ENCODE measurements at places on chromosomes 4 and X. TPM values are rescaled to one million over a fixed set of nuclear protein-coding genes. Genes with fewer than 3 reads are reported as not detected.

- DNase-seq, result no peak
Observed at GRCh38 chr4:47972181-47972580, 44.3 kb downstream of the CNGA1 start.

- DNase-seq, result no peak
Observed at GRCh38 chr4:2390146-2390545, 28.3 kb downstream of the ZFYVE28 start.

GRCh38 chr4:164802301-164802901 is 48.5 kb downstream of the SMIM31 start:
- DNase-seq, result no peak

DNA sequence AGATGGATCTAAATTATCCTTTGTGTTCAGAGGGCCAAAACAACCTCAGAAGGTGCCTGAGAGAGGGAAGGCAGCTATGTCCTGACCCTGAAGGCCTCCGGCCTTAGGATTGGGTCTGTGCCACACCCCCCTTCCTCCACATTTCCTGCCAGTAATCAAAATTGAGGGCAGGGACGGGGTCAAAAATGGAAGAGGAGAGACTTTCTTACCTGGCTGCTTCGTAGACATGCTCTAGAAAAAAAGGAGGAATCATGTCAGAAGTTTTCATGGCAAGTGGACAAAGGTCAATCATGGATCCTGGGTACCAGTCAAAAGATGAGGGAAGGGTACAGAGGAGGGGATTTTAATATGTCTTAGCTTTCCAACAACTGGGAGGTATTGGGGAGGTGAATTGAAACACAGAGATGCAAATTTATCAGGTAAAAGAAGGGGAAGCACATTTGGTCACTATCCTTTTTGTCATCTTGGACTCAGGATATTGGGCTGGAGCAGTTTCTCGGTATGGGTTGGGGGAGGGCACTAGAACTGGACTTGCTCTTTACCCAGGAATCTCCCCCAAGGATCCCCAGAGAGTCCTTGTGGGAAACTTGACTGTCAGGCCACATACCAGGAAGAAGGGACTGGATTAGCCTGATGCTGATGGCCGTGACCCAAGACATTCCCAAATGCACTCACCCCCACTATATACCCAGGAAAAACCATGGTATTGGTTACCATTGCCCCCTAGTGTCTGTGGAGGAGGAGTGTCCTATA is 17.1 kb downstream of the VSIG4 start:
- DNase-seq, result no peak

GRCh38 chrX:132169554-132169953 is 41.7 kb upstream of the FRMD7 start:
- no peak for DNase-seq

- no peak for DNase-seq
Observed at GRCh38 chr4:107708225-107708624, 11.8 kb downstream of the PAPSS1 start.

DNA sequence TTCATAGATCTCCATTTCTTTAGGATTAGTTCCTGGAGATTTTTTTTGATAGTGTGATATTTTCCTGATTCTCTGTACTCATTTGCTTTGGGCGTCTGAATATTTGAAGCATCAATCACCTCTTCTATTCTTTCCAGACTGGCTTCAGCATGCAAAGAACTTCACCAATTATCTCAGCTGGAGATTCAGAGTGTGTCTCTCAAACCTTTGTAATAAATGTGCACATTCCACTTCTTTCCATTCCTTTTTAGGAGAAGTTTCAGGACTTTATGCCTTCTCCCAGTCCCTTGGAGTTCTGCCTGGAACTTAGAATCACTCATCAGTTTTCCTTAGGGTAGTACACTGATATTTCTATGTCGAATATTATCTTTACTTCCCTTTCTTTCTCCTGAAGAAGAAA is 334.8 kb downstream of the TEX13C start:
- no peak for DNase-seq

Gene BEX1
- 4.0 TPM for polyA plus RNA-seq

Gene CHST7
- polyA plus RNA-seq, result 31.7 TPM

Gene CT55
- polyA plus RNA-seq, result not detected

Gene RAB41
- polyA plus RNA-seq, result not detected

Gene ABCG2
- 0.27 TPM for polyA plus RNA-seq

Gene CABS1
- polyA plus RNA-seq, result not detected

Gene PPM1K
- 88.5 TPM for polyA plus RNA-seq

Gene PRKX
- polyA plus RNA-seq, result 1.8 TPM
